Urinary bladder (tissue), 4 donors: ENCODE measurements at places on chromosomes 2 and 18. TPM values are rescaled to one million over a fixed set of nuclear protein-coding genes. Genes with fewer than 3 reads are reported as not detected.

Gene OTOS
- polyA plus RNA-seq = not detected

Gene UGT1A1
- 5.6 TPM for polyA plus RNA-seq

DNA sequence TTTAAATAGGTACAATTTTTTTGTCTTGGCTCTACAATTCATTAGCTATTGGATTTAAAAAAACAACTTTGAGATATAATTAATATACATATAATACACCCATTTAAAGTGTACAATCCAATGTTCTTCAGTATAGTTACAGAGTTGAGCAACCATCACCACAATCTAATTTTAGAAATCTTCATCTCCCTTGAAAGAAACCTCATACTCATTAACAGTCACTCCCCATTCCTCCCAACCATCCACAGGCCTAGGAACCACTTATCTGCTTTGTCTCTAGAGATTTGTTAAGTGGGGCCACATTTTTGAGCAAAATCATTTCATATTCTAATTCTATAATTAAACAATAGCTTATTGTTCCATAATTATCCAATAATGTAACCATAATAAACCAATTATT, 32.6 kb downstream of the MRPL33 start:
- DNase-seq = no peak

DNA sequence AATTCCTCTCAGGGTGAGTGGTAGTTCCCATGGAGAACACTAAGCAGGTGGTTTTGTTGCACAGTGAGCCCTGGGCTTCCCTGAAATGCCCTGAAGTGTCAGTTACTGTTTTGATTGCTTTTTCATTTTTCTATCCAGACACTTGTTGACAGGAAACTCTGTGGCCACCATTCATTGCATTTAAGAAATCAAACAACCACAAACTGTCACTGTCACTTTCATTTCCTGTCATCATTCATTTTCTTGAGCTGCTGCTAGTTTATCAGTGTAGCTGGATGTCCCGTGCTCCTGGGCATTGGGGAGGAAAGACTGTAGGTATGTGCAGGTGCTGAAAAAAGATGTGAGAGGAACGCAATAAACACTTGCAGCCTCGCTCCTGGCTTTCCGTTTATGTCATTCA, 891.6 kb upstream of the ZEB2 start:
- no peak for DNase-seq

DNA sequence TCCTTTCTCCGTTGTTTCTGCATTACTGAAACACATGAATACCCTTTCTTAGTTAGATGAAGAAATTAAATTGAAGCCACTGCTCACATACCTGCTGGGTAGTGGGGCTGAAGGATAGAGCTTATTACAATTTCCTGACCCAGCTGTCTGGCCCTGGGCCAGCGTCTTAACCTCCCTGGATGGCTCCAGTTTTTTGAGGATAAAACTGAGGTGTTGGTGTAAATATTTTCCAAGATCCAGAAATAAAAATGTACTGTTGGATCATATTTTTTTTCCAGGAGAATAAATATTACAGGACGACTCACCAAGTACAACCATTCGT, 3.5 kb downstream of the RNF144A start:
- no peak for DNase-seq
